ENCODE measurements at places on chromosomes 16 and 17.
A peak's percentile ranks its signal among the peaks of the same experiment; 100 is the strongest.

GRCh38 chr16:64074706-64075105 lies 1047.2 kb downstream of the CDH11 start:
- DNase-seq, result no peak

- peak; percentile 85 for DNase-seq
Measured at GRCh38 chr17:48131216-48131824, 23.8 kb downstream of the SNX11 start.

DNA sequence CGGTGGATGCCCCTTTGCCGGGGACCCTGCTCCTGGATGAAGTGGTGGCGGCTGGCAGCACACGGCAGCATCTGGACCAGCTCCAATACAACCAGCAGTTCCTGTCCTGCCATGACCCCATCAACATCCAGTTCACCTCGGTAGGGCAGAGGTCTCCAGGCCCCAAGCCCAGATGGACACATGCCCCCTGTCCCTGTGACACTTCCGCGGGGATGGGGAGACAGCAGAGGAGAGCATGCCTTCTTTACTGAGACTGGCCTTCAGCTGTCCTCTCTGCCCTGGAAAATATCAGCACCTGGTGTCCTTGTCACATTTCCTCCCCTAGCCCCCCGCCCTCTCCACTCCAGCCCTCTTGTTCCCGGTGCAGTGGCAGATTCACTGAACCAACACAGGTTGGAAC lies 6.2 kb downstream of the CHAD start:
- DNase-seq, result no peak

- no peak for DNase-seq
Measured at GRCh38 chr16:4301968-4302367, 13.9 kb upstream of the GLIS2 start.

DNA sequence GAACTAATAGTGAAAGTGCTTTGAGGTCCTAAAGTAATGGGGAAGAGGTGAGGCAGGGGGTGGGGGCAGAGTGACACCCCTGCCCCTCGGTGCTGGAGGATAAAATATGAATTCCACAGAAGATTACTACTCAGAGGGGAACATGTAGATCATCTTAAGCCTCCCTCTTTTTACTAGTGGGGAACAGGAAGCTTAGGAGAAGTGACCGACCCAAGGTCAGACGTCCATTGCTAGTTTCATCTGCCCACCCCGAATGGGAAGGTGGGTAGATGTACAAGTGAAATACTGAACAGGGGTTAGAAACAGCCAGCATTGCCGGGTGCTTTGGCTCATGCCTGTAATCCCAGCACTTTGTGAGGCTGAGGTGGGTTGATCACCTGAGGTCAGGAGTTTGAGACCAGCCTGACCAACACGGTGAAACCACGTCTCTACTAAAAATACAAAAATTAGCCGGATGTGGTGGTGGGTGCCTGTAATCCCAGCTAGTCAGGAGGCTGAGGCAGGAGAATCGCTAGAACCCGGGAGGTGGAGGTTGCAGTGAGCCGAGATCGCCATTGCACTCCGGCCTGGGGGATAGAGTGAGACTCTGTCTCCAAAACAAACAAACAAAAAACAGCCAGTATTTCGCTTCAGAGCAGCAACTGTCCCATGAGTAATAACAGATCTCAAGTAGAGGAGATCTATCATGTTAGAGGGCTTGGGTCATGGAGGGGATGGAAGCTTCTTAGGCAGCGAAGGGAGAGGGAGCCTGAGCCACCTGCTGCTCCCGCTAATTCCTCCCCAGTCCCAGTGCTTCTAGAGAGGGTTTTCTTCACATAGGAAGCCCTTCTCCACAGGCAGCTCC lies 1.2 kb upstream of the NR1D1 start:
- DNase-seq, result no peak

DNA sequence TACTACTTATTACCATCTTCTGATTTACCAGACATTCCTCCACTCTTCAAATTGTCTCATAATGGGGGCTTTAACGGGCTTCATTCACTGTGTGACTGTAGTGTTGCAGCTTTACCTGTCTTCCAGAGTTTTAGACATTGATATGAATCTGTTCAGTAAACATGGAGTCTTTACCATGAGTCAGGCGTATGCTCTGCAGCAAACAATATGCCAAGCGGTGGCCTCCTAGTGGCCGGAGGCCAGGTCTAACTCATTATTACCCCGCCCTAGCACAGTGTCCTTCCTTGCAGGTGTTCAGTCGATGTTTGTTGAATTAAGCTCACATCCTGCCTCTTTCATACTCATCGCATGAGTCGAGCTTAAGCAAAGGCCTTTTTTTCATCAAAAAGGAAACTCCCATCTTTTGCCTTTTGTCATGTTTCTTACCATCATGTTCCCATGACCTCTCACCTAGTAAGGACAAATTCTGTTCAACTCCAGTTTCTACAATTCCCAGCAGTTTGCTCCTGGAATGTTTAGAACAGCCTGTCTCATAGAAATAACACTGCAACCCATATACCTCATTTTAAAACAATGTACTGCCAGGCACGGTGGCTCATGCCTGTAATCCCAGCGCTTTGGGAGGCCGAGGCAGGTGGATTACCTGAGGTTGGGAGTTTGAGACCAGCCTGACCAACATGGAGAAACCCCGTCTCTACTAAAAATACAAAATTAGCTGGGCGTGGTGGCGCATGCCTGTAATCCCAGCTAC lies 39.4 kb downstream of the TUBD1 start:
- DNase-seq, result peak; percentile 85

- DNase-seq, result no peak
Measured at GRCh38 chr17:74542166-74542565, 3.7 kb downstream of the CD300C start.

DNA sequence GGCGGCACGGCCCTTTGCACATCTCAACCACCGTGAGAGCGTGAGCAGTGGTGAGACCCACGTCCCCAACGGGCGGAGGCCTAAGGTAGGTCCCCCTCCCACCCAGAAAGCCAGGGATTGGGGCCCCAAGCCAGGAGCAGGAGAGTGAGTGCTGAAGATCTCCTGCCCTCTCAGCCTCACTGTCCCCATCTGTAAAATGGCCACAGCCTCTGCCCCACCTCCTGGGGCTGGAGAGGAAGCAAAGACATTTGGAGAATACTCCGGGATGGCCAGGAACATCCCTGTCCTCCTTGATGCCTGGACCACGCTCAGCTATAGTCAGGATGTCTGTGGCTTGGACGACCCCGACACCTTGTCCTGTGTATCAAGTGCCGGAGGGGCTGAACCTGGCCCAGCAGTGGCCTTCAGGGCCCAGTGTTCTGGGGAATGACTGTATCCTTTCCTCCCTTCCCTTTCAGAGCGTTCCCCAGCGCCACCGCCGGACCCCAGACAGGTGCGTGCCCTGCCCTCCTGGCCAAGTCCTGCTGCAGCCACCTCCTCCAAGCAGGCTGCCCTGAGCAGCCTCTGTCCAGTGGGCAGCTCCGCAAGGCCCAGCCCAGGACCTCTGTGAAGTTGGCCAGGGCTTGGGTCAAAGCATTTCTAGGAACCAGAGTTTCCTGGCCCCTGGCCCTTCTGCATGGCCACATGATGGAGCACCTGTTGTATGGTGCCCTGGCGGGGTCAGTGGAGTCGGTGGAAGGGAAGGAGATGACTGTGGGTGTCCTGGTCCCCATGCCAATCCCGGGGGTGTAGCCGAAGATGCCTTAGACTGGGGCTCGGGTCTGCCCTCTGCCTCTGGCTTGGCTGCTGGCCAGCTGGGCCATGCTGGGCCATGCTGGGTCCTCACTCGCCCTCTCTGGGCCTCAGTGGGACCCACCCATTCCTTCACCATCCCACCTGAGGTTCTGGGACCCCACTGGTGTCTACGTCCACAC lies 38.4 kb downstream of the ADCY7 start:
- DNase-seq, result no peak
